GM23248 (cell line): ENCODE measurements at places on chromosomes 2 and 18. TPM values are rescaled to one million over a fixed set of nuclear protein-coding genes. Genes with fewer than 3 reads are reported as not detected.

Gene COL4A4
- 0.36 and 0.66 TPM in 2 replicates for polyA plus RNA-seq

Gene ATP5MC3
- polyA plus RNA-seq = 365 and 370 TPM in 2 replicates

Gene DSG3
- polyA plus RNA-seq = not detected in 2 replicates

Gene SERPINB11
- not detected in 2 replicates for polyA plus RNA-seq

Gene ASB18
- not detected in 2 replicates for polyA plus RNA-seq

Gene ABCB11
- polyA plus RNA-seq = not detected in 2 replicates

Gene MEP1B
- polyA plus RNA-seq = not detected in 2 replicates

Gene PLB1
- polyA plus RNA-seq = 0.25 and 0.44 TPM in 2 replicates

Gene LTBP1
- 154 and 157 TPM in 2 replicates for polyA plus RNA-seq

Gene LYPD6B
- 11.4 and 11.5 TPM in 2 replicates for polyA plus RNA-seq

Gene DLGAP1
- polyA plus RNA-seq = 0.13 and 0.29 TPM in 2 replicates

Gene MLPH
- polyA plus RNA-seq = 10.8 and 14.9 TPM in 2 replicates

Gene RTP5
- not detected in 2 replicates for polyA plus RNA-seq

Gene CAVIN2
- 5.2 and 6.1 TPM in 2 replicates for polyA plus RNA-seq

Gene PID1
- polyA plus RNA-seq = 8.6 and 9.6 TPM in 2 replicates

Gene TMEM17
- 5.7 and 6.0 TPM in 2 replicates for polyA plus RNA-seq

Gene HRH4
- not detected in 2 replicates for polyA plus RNA-seq

Gene LIMS4
- 1.8 and 2.0 TPM in 2 replicates for polyA plus RNA-seq

Gene LYG1
- polyA plus RNA-seq = 0.19 and 0.25 TPM in 2 replicates

Gene GAREM2
- polyA plus RNA-seq = 5.9 TPM in 2 replicates

Gene ACMSD
- polyA plus RNA-seq = not detected in 2 replicates

Gene RAMP1
- polyA plus RNA-seq = 11.1 and 11.8 TPM in 2 replicates

Gene AFTPH
- 8.8 and 10.5 TPM in 2 replicates for polyA plus RNA-seq

Gene STARD6
- polyA plus RNA-seq = not detected in 2 replicates

Gene SERPINB7
- polyA plus RNA-seq = 12.5 and 13.8 TPM in 2 replicates

Gene VWC2L
- not detected in 2 replicates for polyA plus RNA-seq

Gene BOLL
- not detected in 2 replicates for polyA plus RNA-seq

Gene CIB4
- polyA plus RNA-seq = not detected in 2 replicates

Gene CMPK2
- 0.11 TPM in 1 of 2 replicates, not detected in the other for polyA plus RNA-seq

Gene SLC38A11
- polyA plus RNA-seq = not detected in 2 replicates

Gene PREPL
- polyA plus RNA-seq = 28.7 and 31.5 TPM in 2 replicates

Gene GKN2
- not detected in 2 replicates for polyA plus RNA-seq

Gene SCTR
- polyA plus RNA-seq = not detected in 2 replicates

Gene MFSD2B
- 0.58 TPM in 1 of 2 replicates, not detected in the other for polyA plus RNA-seq

Gene ALPG
- polyA plus RNA-seq = not detected in 2 replicates

Gene PRSS56
- not detected in 2 replicates for polyA plus RNA-seq

Gene CCDC148
- 0.51 and 0.64 TPM in 2 replicates for polyA plus RNA-seq

Gene FSHR
- not detected in 2 replicates for polyA plus RNA-seq

Gene KCNK3
- polyA plus RNA-seq = 0.04 TPM in 1 of 2 replicates, not detected in the other

Gene IL36RN
- polyA plus RNA-seq = not detected in 2 replicates

Gene ELP2
- polyA plus RNA-seq = 57.6 and 63.6 TPM in 2 replicates

Gene NFATC1
- polyA plus RNA-seq = 9.2 and 9.8 TPM in 2 replicates

Gene NUP35
- 10.9 and 11.3 TPM in 2 replicates for polyA plus RNA-seq

Gene RHBDD1
- 30.9 and 33.7 TPM in 2 replicates for polyA plus RNA-seq
